Hematopoietic multipotent progenitor cell (in vitro differentiated cells): ENCODE measurements at places on chromosomes 11 and 22.

DNA sequence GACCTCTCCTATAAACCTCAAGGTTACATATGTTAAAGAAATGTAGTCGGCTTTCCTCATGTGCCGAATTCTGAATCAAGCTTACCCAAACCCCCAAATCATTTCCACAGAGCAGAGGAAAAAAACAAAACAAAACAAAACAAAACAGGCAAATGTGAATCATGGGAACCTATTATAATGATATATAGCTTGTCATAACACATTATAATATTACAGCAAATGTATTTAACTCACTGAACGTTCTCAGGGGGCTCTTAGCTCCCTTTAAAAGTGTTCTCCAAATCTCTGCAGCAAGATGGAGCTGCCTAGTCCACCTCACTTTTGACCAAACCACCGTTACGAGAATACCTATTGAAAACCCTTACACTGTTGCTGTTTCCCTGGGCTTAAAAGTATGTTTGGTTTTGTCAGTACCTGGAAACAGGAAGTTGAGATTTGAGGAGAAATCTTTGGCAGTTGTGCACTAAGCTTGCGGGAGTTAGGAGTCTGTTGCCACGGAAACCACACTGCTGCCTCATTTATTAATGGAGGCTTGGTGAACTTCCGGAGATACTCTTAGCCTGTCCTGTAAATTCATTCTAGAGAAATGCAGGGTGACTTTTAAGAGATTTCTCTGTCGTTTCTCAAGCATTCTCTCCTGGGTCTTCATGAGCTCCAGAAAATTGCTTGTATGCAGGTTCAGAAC, 167.0 kb upstream of the RASSF10 start:
- DNase-seq = no peak

DNA sequence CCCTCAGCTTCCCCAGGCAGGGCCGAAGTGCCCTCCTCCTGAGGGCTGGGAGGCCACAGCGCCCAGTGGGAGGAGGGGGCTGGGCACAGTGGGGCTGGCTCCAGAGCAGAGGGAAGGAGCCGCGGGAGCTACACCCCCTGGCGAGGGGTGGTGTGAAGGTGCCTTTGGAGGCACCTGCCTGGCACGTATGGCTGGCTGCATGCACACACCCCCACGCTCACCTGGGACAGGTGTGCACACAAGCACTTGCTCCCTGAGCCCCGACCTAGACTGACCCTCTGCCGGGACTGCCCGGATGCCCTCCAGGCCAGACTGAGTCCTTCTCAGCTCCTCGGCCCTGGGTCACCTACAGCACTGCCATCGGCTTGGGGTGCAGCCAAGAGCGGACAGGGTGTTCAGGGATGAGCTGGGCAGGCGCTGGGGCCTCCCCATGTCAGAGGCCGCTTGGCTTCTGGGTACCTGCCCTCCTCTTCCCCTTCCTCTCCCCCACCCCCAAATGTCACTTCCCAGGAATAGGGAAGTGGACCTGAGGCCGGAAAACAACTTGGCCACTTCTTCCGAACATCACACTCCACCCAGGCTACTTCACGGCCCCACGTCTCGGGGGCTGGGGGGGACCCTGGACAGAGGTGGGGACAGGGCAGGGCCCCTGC, 7.4 kb upstream of the PIM3 start:
- no peak for DNase-seq

GRCh38 chr11:80103142-80103859, 662.5 kb upstream of the TENM4 start:
- no peak for DNase-seq

DNA sequence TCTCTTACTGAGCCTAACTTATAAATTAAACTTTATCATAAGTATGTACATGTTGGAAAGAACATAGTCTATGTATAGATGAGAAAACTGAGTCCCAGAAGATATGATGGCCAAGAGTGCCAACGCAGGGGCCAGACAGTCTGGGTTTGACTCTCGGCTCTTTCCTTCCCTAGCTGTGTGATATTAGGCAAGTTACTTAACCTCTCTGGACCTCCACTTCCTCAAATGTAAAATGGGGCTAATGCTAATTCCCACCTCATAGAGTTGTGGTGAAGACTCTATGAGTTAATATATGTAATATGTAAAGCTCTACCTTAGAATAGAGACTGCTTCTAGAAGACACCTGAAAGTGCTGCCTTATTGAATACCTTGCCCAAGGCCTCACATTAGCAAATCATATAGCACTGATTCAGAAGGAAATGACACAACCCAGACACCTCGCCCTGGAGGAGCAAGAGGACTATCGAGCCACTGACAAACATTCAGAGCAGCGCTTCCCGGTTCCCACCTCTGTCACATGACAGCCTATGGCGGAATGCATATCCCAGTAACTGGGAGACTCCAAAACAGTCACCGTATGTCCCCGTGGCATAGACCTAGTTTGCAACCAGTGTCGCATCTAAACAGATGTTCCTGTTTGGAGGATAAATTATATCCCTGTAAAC, 11.3 kb upstream of the CCDC86 start:
- no peak for DNase-seq

- DNase-seq = no peak
These were observed 174.1 kb downstream of the MN1 start for GRCh38 chr22:27627444-27627833.
